ENCODE measurements at places on chromosomes 2 and 18.
A peak's percentile ranks its signal among the peaks of the same experiment; 100 is the strongest.

- H3K4me3 ChIP-seq: peak overlapping the region; percentile 75
- peak; percentile 49 for DNase-seq
- H3K27me3 ChIP-seq: no peaks in the 10 kb centered on the region
- peaks cover 43% of the 10 kb centered on the region for H3K36me3 ChIP-seq
These were observed 56.2 kb downstream of the UXS1 start for GRCh38 chr2:106137731-106138521.

GRCh38 chr18:39751921-39752320, 2186.3 kb upstream of the CELF4 start:
- no peak overlapping the region for H3K27ac ChIP-seq
- H3K36me3 ChIP-seq: no peaks in the 10 kb centered on the region
- H3K27me3 ChIP-seq: no peaks in the 10 kb centered on the region
- no peak overlapping the region for H3K4me3 ChIP-seq

DNA sequence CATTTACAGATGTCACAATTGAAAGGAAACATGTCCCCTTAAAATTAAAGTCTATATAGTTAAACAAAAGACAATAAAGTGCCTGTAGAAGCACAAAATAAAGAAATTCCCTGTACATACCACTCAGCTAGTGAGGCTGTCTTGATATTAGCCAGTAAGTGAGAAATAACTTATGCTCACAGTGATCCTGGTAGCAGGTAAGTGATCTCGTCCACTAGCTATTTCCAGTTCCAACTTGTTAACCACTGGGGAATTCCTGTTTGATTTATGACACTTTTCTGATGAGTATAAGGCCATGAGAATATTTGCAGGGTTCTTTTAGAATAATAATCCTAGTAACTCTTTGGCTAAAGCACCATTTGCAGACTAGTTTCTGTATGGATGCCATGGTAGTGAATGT, 127.9 kb upstream of the PGAP1 start:
- no peak for DNase-seq
- peaks cover 94% of the 10 kb centered on the region for H3K36me3 ChIP-seq
- H3K27ac ChIP-seq: peak overlapping the region; percentile 46
- no peak overlapping the region for H3K4me3 ChIP-seq
- peaks cover 35% of the 10 kb centered on the region for H3K4me1 ChIP-seq

DNA sequence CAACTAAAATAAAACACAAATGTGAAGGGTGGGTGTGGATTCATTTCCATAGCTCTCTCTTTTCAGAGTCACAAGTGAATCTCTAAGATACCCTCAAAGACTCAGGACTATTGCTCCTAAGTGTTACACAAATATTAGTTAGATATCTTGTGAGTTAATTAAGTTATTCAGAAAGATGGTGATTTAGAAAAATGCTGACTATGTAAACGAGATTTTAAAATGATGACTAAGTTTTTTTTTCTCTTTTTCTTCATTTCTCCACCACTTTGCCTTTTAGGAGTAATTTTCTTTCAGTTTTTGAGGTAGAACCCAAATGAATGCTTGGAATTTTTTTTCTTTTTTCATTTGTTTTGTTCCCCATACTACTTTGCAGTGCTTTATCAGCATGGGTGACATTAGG, 479.7 kb downstream of the SPAG16 start:
- no peaks in the 10 kb centered on the region for H3K36me3 ChIP-seq
- no peak overlapping the region for H3K27ac ChIP-seq
- no peak for DNase-seq
- no peaks in the 10 kb centered on the region for H3K27me3 ChIP-seq
- H3K4me1 ChIP-seq: no peaks in the 10 kb centered on the region
- H3K4me3 ChIP-seq: no peak overlapping the region

GRCh38 chr2:45303417-45304202, 294.4 kb upstream of the SIX2 start:
- DNase-seq: no peak
- peaks cover 25% of the 10 kb centered on the region for H3K27me3 ChIP-seq
- no peak overlapping the region for H3K4me3 ChIP-seq
- H3K36me3 ChIP-seq: no peaks in the 10 kb centered on the region

DNA sequence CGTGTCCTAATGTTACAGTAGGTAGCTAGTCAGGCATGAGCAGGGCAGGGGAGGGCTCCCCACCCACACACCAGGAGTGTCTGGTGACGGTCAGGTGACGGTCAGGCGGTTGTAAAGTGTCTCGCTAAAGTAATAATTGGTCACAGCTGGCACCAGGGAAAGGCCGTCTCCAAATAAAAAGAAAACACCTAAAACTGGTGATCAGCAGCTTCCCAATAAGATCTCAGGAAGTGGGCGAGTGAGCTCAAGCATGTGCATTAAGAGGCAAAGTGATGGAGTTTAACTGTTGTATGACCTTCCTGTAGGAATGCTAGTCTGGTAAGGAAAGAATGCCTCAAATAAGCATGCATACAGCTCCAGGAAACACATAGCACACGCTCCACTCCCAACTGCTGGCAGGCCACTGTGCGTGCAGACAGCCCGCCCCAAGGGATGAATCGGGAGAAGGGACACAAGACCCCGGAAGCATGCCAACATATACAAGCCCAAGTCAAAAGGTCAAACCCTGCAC, 177.1 kb downstream of the RNF144A start:
- no peak for DNase-seq
- H3K36me3 ChIP-seq: no peaks in the 10 kb centered on the region
- no peaks in the 10 kb centered on the region for H3K27me3 ChIP-seq
- H3K4me3 ChIP-seq: no peak overlapping the region
- peaks cover 6% of the 10 kb centered on the region for H3K4me1 ChIP-seq

GRCh38 chr2:152693033-152693432, 24.2 kb downstream of the PRPF40A start:
- peaks cover 72% of the 10 kb centered on the region for H3K36me3 ChIP-seq
- H3K27ac ChIP-seq: peak overlapping the region; percentile 84
- no peak for DNase-seq
- no peak overlapping the region for H3K4me3 ChIP-seq

GRCh38 chr2:185668710-185669109, 69.9 kb upstream of the FSIP2 start:
- no peak overlapping the region for H3K27ac ChIP-seq
- no peaks in the 10 kb centered on the region for H3K27me3 ChIP-seq
- H3K36me3 ChIP-seq: no peaks in the 10 kb centered on the region
- H3K4me1 ChIP-seq: no peaks in the 10 kb centered on the region
- no peak overlapping the region for H3K4me3 ChIP-seq

- no peaks in the 10 kb centered on the region for H3K27me3 ChIP-seq
- peaks cover 84% of the 10 kb centered on the region for H3K36me3 ChIP-seq
- H3K4me1 ChIP-seq: peaks cover 19% of the 10 kb centered on the region
- H3K27ac ChIP-seq: peak overlapping the region; percentile 7
- no peak for DNase-seq
These were observed 383.9 kb downstream of the ARHGAP15 start for GRCh38 chr2:143513081-143513480.

GRCh38 chr18:62324917-62325805, at the start of gene TNFRSF11A:
Gene TNFRSF11A (plus strand): TSS chr18:62325310. CDS start chr18:62325353, 43 bp downstream.
- DNase-seq: peak; percentile 82
- peak within 1 kb of the TSS; percentile 62 for H3K27ac ChIP-seq
- H3K36me3 ChIP-seq: no peaks in the 10 kb centered on the region

DNA sequence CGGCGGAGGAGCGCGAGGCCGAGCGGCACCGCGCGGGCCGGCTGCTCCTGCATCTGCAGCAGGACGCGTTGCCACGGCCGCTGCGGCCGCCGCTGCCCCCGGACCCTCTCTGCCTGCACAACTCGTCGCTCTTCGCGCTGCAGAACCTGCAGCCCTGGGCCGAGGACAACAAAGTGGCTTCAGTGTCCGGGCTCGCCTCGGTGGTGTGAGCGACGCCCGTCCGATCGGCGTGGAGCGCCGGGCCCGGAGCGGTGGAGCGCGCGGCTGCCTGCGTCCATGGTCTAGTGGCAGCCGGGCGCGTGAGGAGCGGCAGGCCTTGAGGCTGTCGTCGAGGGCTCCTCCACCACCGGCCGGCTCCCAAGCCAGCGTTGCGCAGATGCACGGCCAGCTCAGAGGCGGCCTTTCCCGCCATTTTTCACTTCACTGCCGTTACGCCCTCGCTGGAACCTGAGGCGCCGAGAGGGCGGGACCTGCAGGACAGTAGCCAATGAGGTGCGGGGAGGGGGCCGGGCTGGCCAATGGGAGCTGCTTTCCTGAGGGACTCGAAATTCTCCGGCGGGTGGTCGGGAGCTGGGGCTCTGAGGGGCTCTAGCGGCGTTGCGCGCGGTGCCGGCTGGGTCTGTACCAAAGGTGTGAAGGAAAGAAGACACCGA, 1.9 kb downstream of the TLX2 start:
- peak; percentile 87 for DNase-seq
- H3K4me3 ChIP-seq: peak overlapping the region; percentile 48
- H3K27me3 ChIP-seq: peaks cover 87% of the 10 kb centered on the region
- H3K27ac ChIP-seq: no peak overlapping the region
- H3K4me1 ChIP-seq: peaks cover 26% of the 10 kb centered on the region

GRCh38 chr2:66440708-66441497, 6.0 kb downstream of the MEIS1 start:
- peaks cover 12% of the 10 kb centered on the region for H3K4me1 ChIP-seq
- H3K27me3 ChIP-seq: peaks cover 87% of the 10 kb centered on the region
- H3K4me3 ChIP-seq: no peak overlapping the region
- no peaks in the 10 kb centered on the region for H3K36me3 ChIP-seq
- no peak overlapping the region for H3K27ac ChIP-seq

- H3K4me3 ChIP-seq: no peak overlapping the region
- H3K4me1 ChIP-seq: no peaks in the 10 kb centered on the region
- no peak for DNase-seq
These were observed 186.0 kb upstream of the RMP24 start for GRCh38 chr18:35786365-35787042.

GRCh38 chr2:48104418-48104817, 198.1 kb upstream of the FBXO11 start:
- H3K36me3 ChIP-seq: no peaks in the 10 kb centered on the region
- peaks cover 3% of the 10 kb centered on the region for H3K27me3 ChIP-seq
- DNase-seq: no peak
- H3K4me1 ChIP-seq: peaks cover 15% of the 10 kb centered on the region

DNA sequence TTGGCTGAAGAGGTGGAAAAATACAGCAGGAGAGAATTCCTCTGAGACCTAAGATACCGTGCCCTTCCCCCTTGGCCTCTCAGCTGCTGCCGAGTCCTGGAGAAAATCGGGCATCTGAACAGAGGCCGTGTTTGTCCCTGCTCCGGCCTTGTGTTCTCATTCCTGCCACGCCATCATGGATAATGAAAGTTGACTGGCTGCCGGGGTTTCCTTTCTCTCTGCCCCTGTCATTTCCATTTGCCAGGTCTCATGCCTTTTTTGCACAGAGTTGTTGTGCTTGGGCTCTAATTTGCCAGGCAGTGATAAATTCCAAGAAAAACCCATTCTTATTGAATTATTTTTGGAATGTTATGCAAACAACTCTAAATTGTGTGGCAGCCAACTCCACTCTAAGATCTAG, 496.9 kb upstream of the TNP1 start:
- no peaks in the 10 kb centered on the region for H3K36me3 ChIP-seq
- H3K4me1 ChIP-seq: no peaks in the 10 kb centered on the region
- DNase-seq: no peak
- no peak overlapping the region for H3K4me3 ChIP-seq

GRCh38 chr2:160984426-160985077, 175.7 kb upstream of the TANK start:
- no peak overlapping the region for H3K27ac ChIP-seq
- no peaks in the 10 kb centered on the region for H3K4me1 ChIP-seq
- no peak overlapping the region for H3K4me3 ChIP-seq
- H3K36me3 ChIP-seq: no peaks in the 10 kb centered on the region
- no peak for DNase-seq

DNA sequence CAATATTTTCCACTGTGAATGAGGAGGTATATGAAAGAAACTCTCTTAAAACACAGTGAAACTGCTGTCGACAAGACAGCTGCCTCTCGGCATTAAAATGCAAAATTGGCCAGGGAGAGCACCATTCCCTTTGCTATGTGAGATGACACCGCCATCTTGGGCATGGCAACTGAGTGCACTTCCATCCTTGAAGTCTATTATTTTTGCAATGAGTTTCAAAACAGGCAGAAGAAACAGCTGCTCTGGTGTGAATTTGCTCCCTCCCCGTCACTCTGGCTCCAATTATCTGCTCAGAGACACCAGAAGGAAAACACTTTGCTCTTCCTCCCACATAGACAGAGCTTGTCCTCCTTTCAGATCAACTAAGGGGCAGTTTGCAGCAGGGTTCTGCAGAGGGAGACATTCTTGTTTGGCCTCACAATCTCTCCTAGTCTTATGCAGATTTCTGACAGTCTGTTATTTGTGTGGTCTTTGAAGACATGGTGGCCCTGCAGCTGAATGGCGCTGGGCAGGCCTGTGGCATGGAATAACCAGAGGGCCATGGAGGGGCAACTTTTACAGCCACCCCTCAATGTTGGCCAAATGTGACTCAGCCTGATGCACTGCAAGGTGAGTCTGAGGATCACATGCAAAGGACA, 48.6 kb upstream of the SEC11C start:
- H3K27ac ChIP-seq: no peak overlapping the region
- no peak overlapping the region for H3K4me3 ChIP-seq
- H3K4me1 ChIP-seq: peaks cover 5% of the 10 kb centered on the region

- DNase-seq: no peak
- no peak overlapping the region for H3K4me3 ChIP-seq
- H3K27me3 ChIP-seq: no peaks in the 10 kb centered on the region
- no peaks in the 10 kb centered on the region for H3K36me3 ChIP-seq
These were observed 11.2 kb downstream of the VIL1 start for GRCh38 chr2:218429911-218430692.

DNA sequence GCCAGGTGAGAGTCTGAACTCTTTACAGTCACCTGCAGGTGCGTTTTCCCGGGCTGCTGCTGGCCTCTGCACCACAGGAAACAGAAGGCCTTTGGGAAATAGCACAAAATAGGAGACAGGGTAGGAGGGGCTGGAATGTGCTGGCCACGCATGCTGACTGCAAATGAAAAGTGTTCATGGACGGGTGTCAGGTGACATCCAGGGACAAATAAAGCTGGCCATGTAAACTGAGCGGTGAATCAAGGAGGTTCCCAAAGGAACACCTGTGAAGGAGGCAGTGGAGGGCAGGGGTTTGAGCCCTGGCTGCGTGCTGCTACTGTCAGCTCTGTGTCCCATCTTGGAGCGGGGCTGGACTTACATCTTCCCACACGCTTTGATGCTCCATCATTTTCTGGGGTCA, 42.4 kb upstream of the GBX2 start:
- H3K4me1 ChIP-seq: no peaks in the 10 kb centered on the region
- H3K36me3 ChIP-seq: no peaks in the 10 kb centered on the region
- H3K4me3 ChIP-seq: no peak overlapping the region
- peaks cover 43% of the 10 kb centered on the region for H3K27me3 ChIP-seq
- DNase-seq: no peak
- H3K27ac ChIP-seq: no peak overlapping the region

GRCh38 chr2:166032361-166032760, 78.8 kb upstream of the TTC21B start:
- no peak for DNase-seq
- H3K36me3 ChIP-seq: no peaks in the 10 kb centered on the region
- H3K4me3 ChIP-seq: no peak overlapping the region
- no peak overlapping the region for H3K27ac ChIP-seq
- H3K4me1 ChIP-seq: no peaks in the 10 kb centered on the region

- peaks cover 4% of the 10 kb centered on the region for H3K4me1 ChIP-seq
- DNase-seq: no peak
- no peak overlapping the region for H3K27ac ChIP-seq
- H3K27me3 ChIP-seq: peaks cover 37% of the 10 kb centered on the region
These were observed 76.1 kb upstream of the CYP1B1 start for GRCh38 chr2:38152035-38152434.

- H3K4me3 ChIP-seq: no peak overlapping the region
- peaks cover 83% of the 10 kb centered on the region for H3K36me3 ChIP-seq
- H3K4me1 ChIP-seq: no peaks in the 10 kb centered on the region
- H3K27me3 ChIP-seq: no peaks in the 10 kb centered on the region
- DNase-seq: no peak
These were observed 24.7 kb downstream of the PNPT1 start for GRCh38 chr2:55668956-55669355.

- peaks cover 65% of the 10 kb centered on the region for H3K36me3 ChIP-seq
- no peaks in the 10 kb centered on the region for H3K27me3 ChIP-seq
- no peak for DNase-seq
- peak overlapping the region; percentile 93 for H3K27ac ChIP-seq
- peak overlapping the region; percentile 9 for H3K4me3 ChIP-seq
- H3K4me1 ChIP-seq: peaks cover 47% of the 10 kb centered on the region
These were observed 16.6 kb upstream of the PCBP1 start for GRCh38 chr2:70070542-70071268.

All from activated T-cell treated with anti-CD3 and anti-CD28 coated beads, Interleukin-2, amount 50 U/mL, for 24 hours (primary cell).